ENCODE measurements at places on chromosomes 1 and 21.

DNA sequence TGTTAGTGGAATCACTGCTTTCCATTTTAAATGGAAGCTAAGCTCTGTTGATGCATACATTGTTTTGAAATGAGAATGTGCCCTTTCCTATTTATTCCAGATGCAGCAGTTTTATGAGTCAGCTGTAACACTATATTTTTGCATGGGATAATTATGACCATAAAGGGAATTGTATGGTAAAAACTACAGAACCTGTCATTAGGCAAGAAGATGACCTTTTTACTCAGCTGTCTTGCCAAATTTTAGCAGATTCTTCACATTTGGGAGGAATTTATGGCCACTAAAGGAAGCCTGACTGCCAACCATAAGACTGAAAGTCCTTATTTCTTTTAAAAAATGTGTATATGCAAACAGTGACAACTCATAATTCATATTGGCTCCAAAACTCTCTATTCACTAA, 356.3 kb upstream of the PRMT6 start:
- DNase-seq, result no peak

DNA sequence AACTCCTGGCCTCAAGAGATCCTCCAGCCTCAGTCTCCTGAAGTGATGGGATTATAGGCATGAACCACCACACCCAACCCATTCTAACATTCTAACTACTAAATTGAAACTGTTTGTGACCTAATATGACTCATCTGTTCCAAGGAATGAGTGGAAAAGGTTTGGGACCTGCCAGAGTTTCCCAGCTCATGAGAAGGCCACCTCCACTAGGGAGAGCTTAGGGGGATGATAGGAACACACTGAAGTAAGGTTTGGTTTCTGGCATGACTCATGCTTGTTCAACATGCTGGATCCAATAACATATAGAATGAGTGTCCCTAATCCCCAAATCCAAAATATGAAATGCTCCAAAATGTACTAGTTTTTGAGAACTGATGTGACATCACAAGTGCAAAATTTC, 18.9 kb upstream of the SCAF4 start:
- no peak for DNase-seq

GRCh38 chr21:42666023-42666747, 12.8 kb downstream of the PDE9A start:
- DNase-seq, result no peak

- no peak for DNase-seq
Observed at GRCh38 chr1:111512132-111512889, 8.9 kb upstream of the ADORA3 start.

- peak; percentile 36 for DNase-seq
Observed at GRCh38 chr1:212862111-212862690, 4.1 kb downstream of the FLVCR1 start.

- no peak for DNase-seq
Observed at GRCh38 chr1:24198766-24199165, 11.7 kb upstream of the IFNLR1 start.

GRCh38 chr1:182829285-182829932, 9.7 kb upstream of the DHX9 start:
- DNase-seq, result no peak

- DNase-seq, result no peak
Observed at GRCh38 chr1:183932412-183932811, 105.1 kb downstream of the COLGALT2 start.

GRCh38 chr21:39007532-39007931, 175.7 kb downstream of the PSMG1 start:
- no peak for DNase-seq
